NCI-H2171 (cell line): ENCODE measurements at places on chromosomes 2 and 18.
A peak's percentile ranks its signal among the peaks of the same experiment; 100 is the strongest.

DNA sequence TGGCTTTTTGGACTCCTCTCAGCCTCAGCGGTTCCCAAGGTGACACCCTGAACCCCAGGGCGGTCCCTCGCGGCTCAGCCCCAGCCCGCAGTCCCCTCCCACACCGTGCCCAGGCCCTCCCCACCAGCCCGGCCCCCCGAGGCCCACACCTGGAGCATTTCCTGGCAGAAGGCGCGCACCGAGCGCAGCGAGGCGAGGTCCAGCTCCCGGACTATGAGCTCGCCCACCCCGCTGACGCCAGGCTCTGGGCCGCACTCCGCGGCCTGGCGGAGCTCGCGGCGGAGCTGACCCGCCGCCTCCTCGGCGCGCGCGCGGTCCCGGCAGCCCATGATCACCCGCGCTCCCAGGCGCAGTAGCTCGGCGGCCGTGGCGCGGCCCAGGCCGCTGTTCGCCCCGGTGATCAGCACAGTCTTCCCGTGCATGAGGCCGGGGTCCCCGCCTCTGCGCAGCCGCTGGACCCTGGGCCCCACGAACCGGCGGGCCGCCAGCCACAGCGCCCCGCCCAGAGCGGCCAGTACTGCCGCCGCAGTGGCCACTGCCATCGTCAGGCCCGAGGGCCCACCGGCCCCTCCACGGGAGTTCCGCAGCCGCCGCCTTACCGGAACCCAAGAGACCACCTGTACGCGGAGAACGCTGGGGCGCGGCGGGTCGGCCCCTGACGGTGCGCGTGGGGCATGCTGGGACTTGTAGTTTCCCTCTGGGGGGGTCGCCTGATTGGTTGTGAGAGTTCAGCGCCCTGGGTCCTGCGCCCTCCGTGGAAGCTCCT is at the start of gene RDH14:
Gene RDH14 (minus strand): TSS at position 623 of the 766 bp plus-strand sequence. CDS start 81 bp downstream, at position 542.
- DNase-seq = peak; percentile 97

- no peak for DNase-seq
Observed at GRCh38 chr2:154556146-154556545, 142.3 kb upstream of the KCNJ3 start.

DNA sequence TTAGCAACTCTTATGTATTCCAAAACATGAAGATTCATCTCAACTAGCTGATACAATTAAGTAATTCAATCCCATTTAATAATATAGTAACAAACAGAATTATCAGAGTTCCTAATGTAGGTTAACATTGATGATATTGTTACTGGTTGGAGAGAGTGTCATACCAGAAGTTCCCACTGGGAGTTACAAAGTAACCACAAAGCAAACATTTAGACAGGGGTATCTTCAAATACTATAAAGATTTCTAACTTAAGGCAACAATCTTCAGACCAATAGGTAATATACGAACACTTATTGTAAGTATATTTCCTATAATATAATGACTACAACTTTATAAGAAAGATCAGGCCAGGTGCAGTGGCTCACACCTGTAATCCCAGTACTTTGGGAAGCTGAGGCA is 1372.9 kb upstream of the PIK3C3 start:
- DNase-seq = no peak

DNA sequence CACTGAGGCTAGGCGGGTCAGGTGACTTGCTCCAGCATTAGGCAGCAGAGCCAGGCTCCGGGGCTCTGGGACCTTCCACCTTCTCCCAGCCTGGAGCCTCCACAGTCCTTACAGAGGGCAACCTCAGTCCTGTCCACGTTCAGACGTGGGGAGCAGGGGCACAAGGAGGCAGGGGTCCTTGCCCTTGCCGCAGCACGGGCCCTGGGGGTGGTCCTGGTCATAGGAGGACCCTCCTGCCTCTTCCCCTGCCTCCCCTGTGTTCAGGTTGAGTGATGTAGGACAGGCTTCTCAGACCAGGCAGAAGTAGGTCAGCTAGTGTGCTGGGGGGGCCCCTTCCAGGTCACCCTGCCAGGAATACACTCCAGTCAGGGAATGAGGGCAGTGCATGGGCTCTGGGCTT is 5.4 kb upstream of the ARHGEF4 start:
- no peak for DNase-seq
